ENCODE measurements at places on chromosomes 16 and 17.

GRCh38 chr16:89917773-89918452 lies 749 bp upstream of the MC1R start:
- DNase-seq = peak; percentile 91

DNA sequence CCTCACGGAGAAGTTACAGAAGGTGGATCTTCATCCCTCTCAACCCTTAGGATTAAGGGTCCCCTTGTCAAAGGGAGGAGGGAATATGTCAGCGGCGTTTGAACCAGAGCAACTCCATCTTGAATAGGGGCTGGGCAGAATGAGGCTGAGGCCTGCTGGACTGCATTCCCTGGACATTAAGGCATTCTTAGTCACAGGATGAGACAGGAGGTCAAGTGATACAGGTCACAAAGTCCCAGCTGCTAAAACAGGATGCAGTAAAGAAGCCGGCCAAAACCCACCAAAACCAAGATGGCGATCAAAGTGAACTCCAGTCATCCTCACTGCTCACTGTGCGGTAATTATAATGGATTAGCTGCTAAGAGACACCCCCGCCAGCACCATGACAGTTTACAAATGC lies 36.7 kb downstream of the RBFOX3 start:
- no peak for DNase-seq

GRCh38 chr16:88493879-88494278 lies 40.8 kb downstream of the ZFPM1 start:
- DNase-seq = no peak

GRCh38 chr16:5845046-5845445 lies 747.5 kb upstream of the EEF2KMT start:
- peak; percentile 41 for DNase-seq

DNA sequence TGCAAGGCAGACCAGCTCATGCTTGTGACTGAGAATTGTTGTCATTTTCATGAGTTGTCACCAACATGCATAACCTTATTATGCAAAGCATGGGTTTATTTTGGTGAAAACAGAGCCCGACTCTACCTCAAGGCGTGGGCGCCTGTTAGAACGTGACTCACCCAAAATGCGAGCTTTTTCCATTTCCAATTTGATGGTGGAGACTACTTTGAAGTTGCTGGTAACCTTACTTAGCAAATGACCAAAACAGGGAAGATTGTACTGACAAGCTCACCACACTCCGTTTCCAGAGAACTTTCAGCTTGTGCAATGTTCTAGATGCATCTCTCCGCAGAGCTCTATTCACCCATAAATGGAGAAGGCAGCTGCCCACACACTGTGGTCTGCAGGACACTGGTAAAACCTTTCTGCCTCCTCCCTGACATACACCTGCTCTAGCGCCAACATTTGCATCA lies 284.5 kb downstream of the MAF start:
- DNase-seq = no peak

DNA sequence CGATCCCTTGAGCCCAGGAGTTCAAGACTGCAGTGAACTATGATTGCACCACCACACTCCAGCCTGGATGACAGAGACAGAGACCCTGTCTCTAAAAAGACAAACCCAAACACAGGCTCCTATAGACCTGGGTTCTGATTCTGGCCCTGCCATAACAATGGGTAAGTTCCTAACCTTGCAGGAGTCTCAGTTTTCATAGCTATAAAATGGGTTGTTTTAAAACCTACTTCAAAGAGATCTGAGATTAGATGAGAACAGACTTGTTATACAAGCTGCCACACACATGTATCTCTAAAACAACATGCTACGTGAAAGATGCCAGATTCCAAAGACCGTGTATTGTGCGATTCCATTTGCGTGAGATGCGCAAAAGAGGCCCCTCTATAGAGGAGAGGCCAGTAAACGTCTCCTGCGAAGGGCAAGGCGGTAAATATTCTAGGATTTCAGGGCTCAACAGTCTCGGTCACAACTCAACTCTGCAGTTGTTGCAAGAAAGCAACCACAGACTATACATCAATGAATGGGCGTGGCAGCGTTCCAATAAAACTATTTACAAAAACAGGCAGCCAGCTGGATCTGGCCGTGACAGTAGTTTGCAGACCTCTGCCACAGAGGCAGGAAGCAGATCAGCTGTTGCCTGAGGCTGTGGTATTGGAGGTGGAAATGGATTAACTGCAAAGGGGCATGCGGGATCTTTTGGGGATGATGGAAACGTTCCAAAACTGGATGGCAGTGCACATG lies 5.9 kb downstream of the CORO7 start:
- DNase-seq = no peak

- no peak for DNase-seq
These were observed 2292.8 kb downstream of the TP53TG3F start for GRCh38 chr16:35752012-35752772.

- DNase-seq = no peak
These were observed 15.1 kb upstream of the MAP2K3 start for GRCh38 chr17:21269394-21269793.

DNA sequence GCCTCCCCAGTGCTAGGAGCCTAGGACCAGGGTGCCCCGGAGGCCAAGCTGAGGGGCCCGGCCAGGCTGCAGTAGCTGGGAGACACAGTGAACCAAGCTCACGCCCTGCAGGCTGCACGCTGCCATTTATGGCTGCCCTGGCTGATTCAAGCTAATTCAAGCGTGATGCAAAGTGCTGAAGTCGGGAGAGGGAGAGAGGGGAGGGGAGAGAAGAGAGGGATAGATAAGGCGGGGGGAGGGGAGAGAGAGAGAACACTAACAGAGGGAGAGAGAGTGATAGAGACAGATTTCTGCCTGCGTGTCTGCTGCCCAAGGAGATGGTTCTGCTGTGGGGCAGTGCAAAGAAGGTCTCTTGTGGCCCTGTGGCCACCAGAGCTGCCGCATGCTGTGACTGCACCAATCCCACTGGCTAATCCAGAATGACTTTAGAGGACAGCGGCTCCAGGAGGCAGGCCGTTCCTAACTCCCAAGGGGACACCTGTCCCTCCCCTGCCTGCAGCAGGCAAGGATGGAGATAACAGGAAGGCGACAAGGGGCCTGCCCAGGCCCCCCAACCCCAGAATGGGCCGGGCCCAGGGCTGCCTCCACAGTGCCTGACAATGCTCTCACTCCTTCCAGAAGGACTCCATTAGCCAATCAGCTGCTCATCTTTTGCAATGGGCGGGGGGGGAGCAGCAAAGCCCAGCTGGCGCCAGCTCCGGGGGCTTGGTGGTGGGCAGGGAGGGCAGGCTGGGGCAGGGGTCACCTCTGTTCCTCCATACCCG lies 12.9 kb downstream of the MXRA7 start:
- DNase-seq = peak; percentile 60

DNA sequence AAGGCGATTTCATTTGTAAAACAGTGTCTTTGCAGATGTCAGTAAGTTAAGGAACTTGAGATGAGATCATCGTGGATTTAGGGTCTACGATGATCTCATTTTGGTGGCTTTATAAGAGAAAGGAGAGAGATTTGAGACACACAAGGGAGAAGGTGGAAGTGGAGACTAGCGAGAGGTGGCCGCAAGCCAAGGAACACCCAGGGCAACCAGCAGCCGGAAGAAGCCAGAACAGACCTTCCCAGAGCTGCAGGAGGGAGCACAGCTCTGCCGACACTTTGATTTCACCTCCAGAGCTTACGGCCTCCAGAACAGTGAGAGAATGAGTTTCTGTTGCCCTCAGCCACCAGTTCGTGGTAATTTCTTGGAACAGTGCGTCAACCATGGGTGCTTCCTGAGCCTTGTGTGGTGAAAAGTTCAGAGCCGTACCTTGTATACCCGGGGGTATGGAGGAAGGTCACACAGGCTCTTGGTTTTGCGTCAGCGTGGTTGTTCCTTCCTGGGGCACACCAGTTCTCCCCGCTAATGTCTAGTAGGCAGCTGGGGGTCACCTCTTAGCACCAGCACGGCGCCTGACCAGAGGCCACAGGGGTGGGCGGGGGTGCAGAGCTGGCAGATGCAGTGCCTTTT lies 12.9 kb upstream of the SEC14L1 start:
- no peak for DNase-seq

DNA sequence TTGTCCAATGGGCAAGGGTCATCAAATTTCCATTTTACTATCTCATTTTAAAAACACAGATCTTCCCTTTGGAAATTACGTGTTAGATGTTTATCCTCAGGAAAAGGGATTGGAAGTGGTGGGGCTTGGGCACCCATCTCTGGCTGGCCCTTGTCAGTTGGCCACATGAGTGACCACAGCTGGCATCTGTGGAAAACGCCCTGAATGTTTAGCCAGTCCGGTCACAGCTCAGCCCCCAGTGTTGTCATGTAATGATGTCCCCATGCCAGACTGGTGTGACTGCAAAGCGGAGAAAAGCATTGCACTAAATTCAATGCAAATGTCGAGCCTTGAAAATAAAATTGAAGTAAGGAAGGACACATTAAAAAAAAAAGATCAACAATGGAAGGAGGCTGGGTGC lies 53.0 kb downstream of the TMC6 start:
- DNase-seq = no peak

DNA sequence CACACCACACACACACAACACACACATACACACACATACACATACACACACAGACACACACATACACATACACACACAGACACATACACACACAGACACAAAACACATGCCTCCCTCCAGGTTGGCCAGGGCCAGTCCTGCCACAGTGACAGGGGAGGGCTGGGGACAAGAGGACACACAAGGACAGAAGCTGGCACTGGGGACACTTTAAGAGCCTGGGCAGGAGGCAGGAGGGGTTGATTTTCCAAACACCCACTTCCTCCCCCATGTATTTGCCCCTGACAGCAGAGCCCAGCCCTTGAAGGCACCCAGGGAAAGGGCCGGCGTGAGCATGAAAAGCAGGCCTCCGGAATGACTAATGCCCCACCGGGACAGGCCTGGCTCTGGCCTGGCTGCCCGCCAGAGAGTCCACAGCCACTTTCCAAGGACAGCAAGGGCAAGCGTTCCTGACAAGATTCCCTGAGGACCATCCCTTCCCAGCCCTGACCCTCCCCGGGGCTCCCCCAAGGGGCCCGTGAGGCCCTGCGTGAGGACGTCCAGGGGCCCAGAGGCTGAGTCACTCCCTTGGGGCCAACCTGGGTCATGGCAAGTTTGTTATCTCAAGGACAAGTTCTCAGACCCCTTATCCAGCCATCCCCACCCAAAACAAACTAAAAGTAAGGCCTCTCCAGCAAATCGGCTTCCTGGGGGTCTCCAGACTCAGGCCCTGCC lies 235.6 kb downstream of the ZNF423 start:
- DNase-seq = no peak

DNA sequence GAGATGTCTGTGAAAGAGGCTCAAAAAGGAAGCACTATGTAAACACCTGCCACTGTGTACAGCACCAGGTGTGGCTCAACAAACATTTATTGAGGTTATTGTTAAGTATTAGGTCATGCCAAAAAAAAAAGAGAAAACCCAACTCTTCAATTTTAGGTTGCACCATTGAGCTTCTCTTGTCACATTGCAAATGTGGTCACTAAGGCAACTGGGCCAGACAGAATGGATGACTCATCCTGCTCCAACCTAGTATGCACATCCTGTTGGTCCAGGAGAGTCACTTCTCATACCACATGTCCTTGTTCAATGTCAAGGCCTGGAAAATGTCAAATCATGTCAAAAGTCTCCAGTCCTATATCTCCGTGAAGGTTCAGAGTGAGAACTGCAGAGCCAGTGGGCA lies 25.0 kb downstream of the HOXB1 start:
- DNase-seq = no peak

- DNase-seq = no peak
These were observed 57.7 kb downstream of the OR1D5 start for GRCh38 chr17:3005696-3006095.

DNA sequence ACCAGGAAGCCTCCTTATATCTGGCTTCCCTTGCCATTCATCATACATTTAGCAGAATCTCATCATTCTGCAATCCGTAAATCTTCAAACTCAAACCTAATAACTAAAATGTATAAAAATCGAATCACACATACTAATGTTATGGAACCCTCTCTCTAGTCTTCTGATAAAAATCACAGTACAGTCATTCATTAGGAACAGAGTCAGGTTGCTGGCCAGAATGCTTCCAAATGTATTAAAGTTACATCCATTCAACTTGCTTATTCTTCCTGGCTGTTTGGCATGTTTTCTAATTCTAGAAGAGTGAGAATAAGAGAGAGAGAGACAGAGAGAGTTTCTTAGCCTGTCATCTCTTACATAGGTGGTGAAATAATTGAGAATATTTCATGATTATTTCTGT lies 16.5 kb upstream of the RASL10B start:
- DNase-seq = no peak

DNA sequence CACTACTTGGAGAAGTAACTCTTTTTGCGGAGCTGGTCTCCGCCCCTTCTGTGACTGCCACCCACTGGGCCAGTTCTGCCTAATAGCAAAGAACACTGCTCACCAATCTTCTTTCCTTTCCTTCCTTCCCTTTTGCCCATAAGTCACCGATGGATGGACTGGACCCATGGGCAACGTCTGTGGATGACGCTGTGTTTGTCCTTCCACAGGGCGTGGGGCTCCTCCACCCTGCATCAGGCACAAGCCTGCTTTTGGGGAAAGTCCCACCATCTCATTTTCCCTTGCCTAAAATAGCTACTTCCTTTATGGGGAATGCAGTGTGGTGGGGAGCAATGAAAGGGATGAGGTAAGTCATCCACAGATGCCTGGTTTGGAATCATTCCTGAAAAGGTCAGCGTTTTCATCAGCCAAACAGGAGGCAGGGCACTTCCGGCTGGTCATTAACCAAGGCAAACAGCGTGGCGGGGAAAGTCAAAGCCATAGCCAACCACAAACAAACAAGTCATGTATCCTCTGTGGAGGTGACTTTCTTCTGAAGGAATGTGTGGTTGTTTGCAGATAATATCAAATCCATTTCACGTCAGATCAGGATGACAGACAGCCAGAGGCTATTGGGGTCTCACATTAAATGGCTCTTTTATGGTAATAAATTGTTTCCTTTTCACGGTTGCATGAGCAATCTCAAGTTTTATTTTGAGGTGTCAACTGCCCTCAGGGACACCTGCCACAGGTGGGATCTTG lies 30.7 kb upstream of the MED9 start:
- no peak for DNase-seq

DNA sequence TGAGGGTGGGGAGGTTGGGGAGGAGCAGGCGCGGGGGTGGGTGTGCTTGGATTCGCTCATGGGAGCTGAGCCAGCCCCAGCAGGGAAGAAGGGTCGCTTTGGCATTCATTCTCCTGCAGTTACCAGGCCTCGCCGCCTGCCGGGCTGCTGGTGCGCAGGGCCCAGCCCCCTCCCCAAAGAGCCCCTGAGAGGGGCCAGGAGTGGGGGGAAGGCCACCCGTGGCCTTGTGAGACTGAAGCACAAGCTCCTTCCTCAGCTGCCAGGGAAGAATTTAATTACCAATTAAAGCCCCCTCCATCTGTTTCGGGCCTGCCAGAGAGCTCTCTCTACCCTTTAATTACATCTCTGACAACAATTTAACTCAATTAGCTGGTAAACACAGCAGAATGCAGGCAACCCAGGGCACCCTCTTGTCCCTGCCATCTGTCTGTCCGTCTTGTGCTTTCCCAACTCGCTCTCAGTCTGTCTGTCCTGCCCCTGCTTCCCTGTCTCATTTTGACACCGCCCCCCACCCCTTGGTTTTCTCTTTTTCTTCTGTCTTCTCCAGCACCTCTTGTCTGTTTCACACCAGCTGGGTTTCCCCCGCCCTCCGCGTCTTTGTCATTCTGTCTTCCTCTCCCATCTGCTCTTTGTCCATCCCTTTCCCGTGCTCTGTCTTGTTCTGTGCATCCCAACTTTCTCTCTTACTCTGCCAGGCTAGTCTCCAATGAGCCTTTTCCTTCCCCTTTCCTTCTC lies 32.7 kb downstream of the CDK5RAP3 start:
- DNase-seq = peak; percentile 100

GRCh38 chr16:64705443-64705842 lies 416.4 kb downstream of the CDH11 start:
- DNase-seq = no peak

Measured in NCI-H82 (cell line).